ENCODE measurements at places on chromosomes 6 and 20.
A peak's percentile ranks its signal among the peaks of the same experiment; 100 is the strongest.

GRCh38 chr6:75484535-75484934, 9.1 kb downstream of the FILIP1 start:
- DNase-seq: no peak

GRCh38 chr20:21238818-21239536, 64.2 kb upstream of the XRN2 start:
- DNase-seq: no peak

- no peak for DNase-seq
Observed at GRCh38 chr6:153150371-153150751, 19.3 kb upstream of the RGS17 start.

- DNase-seq: no peak
Observed at GRCh38 chr20:49427751-49428518, 54.5 kb downstream of the KCNB1 start.

DNA sequence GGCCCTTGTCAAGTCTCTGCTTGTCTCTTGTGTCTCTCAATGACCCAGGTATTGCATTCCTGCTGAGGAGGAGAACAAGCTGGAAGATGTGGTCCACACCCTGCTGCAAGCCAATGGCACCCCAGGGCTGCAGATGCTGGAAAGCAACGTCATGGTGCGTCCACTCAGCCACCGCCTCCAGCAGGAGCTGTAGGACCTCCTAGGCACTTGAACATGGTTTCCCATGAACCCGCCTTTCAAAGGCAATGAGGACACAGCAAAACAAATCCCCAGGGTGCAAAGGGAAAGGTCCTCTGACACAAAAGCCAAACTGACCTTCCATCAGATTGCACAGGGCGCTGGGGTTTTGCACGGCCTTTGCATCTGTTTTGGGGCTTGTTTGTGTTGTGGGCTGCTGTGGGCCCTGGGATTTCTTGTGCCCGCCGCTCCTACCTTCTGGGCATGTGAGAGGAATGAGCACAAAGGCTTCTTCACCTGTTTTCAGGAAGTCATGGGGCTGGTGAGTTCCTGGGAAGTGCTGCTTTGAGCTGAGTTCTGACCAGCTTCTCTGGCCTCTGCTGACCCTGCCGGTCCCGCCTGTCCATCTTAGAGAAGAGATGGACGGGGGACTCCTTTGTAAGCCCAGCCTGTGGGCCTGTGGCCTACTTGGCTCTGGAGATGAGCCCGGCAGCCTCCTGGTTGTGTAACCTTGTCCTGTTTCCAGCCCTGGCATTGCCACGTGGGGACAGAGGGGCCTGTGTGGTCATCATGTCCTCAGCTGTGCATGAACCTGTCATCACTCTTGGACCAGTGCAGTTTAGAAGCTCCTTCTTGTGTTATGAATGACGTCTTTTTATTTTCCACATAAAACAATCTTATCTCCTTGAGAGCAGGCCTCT, 151.3 kb downstream of the DTNBP1 start:
- no peak for DNase-seq

GRCh38 chr6:29982097-29982496, 39.8 kb downstream of the HLA-A start:
- DNase-seq: no peak

GRCh38 chr6:399785-400534, 8.4 kb downstream of the IRF4 start:
- DNase-seq: no peak

- DNase-seq: peak; percentile 87
Observed at GRCh38 chr20:58843128-58843556, 7.6 kb downstream of the GNAS-AS1 start.

- no peak for DNase-seq
Observed at GRCh38 chr6:139448051-139448649, 73.7 kb upstream of the CITED2 start.

- no peak for DNase-seq
Observed at GRCh38 chr6:91447530-91448254, 860.8 kb upstream of the MAP3K7 start.

DNA sequence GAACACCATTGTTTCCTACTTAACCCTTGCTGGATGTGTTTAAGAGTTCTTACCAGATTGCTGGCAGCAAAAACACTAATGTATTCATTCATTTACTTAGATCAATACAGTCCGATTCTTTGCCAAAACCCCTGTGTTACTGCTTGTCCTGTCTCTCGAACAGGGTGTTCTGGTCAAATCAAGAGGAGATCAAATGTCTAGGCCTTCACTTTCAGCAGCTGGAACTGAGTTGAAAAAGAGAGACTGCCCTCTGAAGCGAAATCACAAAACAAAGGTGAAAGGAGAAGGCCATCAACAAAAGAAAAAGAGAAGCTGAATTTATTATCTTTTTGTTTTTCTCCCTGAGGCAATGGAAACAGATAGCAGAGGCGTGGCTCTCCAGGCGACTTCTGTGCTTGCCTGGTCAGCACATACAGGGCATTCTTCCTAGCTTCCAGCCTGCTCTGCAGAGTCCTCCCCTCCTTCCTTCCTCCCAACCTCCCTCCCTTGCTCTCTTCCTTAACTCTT, 44.1 kb upstream of the GCM1 start:
- DNase-seq: peak; percentile 49

GRCh38 chr6:68689910-68690309, 54.8 kb downstream of the ADGRB3 start:
- DNase-seq: no peak

- DNase-seq: no peak
Observed at GRCh38 chr6:167303675-167304625, 12.8 kb downstream of the UNC93A start.

GRCh38 chr6:139569566-139569965, 195.1 kb upstream of the CITED2 start:
- no peak for DNase-seq

- no peak for DNase-seq
Observed at GRCh38 chr20:48617481-48617880, 210.3 kb downstream of the PREX1 start.

GRCh38 chr20:57840504-57841296, 130.9 kb upstream of the PMEPA1 start:
- no peak for DNase-seq

GRCh38 chr6:50539447-50539846, 173.9 kb upstream of the TFAP2D start:
- no peak for DNase-seq

GRCh38 chr20:50456452-50457324, 53.5 kb upstream of the PTPN1 start:
- peak; percentile 44 for DNase-seq

GRCh38 chr20:16170406-16170971, 402.8 kb downstream of the KIF16B start:
- DNase-seq: no peak

GRCh38 chr6:22328474-22328873, 31.6 kb upstream of the PRL start:
- DNase-seq: no peak

GRCh38 chr6:25961619-25962148, 918 bp upstream of the TRIM38 start:
- DNase-seq: no peak

GRCh38 chr20:50191544-50192363, 1.1 kb downstream of the CEBPB start:
- DNase-seq: peak; percentile 90

DNA sequence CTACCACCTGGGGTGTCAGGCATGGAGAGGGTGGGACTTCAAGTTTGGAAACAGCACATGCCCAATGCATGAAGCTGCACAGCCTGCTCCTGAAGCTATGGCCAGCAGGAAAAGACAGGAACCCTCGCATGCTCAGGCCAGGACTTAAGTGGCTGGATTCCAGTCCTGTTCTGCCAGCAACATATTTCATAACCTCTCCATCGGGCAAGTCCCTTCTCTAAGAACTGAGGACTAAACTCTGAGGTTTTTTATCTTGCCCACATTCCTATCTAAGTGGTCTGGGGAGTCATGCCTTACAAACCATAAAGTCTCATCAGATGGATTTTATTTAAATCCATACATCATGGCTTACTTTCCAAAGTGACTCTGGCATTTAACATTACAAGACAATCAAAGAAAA, 27.5 kb upstream of the AGPAT4 start:
- DNase-seq: no peak

GRCh38 chr6:122730775-122731386, 48.6 kb upstream of the FABP7 start:
- DNase-seq: no peak

DNA sequence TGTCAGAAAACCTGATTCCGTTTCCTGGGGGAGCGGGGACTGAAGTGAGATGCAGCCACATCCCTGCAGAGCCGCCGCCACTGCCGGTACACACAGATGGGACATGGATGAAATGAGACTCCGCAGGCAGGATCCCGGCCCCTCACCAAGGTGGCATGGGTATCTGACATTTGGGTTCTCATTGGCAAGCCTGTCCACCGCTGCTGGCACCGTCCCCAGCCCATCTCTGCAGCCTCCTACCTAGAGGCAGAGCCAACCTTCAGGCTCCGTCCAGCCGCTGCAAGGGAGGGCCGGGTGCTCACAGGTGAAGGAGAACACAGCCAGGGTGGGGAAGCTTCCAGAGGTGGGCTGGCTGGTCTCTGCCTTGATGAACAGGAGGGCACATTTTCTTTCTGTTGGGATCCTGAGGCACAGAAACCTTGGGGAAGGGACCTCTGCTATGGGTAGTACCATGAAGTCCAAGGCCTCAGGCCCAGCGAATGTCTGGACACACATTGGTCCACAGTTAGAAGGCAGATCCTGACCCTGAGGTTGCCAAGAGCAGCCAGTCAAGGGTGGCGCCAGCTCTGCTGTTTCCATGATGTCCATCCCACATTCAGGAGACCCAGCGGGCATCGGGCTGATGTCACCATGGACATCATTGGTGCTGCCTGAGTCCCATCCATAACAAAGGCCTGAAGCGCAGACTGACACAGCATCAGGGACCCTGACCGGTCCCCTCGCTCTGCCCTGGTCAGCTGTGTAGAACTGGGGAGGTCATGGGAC, 177.4 kb downstream of the TAF4 start:
- no peak for DNase-seq

All from H7 (cell line).